ENCODE measurements at places on chromosomes 5 and 9. TPM values are rescaled to one million over a fixed set of nuclear protein-coding genes. Genes with fewer than 3 reads are reported as not detected.

GRCh38 chr9:136089697-136090045 is 5.4 kb downstream of the NACC2 start:
- no peaks in the 10 kb centered on the region for H3K36me3 ChIP-seq
- no peak overlapping the region for H3K4me3 ChIP-seq
- no peak overlapping the region for H3K27ac ChIP-seq
- peak; percentile 5 for DNase-seq
- no peaks in the 10 kb centered on the region for H3K27me3 ChIP-seq

SREK1 gene
- total RNA-seq: 53.9 TPM

MYMK gene
- total RNA-seq: not detected

BNC2 gene
- total RNA-seq: not detected

DNA sequence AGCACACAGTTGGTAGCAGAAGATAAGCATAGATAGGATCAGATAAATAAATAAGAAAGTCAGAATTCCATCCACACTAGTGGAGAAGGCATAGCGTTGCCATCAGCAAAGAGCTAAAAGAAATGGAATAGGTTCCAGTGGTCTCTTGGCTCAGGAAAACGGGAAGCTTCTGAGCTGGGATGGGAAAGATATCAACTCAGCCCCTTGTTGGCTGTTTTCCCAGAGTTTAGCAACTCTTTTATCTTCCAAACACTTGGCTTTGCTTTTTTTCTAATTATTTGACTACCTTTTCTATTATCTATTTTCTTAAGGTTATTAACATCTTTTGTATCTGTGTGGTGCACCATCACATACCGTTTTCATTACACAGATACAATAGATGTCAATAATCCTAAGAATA is 445.7 kb upstream of the TRPC7 start:
- no peak overlapping the region for H3K27ac ChIP-seq
- H3K36me3 ChIP-seq: no peaks in the 10 kb centered on the region
- no peaks in the 10 kb centered on the region for H3K27me3 ChIP-seq

DNA sequence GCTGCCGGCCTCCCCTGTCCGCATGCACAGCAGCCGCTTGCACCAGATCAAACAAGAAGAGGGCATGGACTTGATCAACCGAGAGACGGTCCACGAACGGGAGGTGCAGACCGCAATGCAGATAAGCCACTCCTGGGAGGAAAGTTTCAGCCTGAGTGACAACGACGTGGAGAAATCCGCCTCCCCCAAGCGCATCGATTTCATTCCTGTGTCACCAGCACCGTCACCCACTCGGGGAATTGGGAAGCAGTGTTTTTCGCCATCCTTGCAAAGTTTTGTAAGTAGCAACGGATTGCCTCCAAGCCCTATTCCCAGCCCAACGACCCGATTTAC is 75.3 kb downstream of the PIP5K1B start:
- peaks cover 12% of the 10 kb centered on the region for H3K4me1 ChIP-seq
- H3K27ac ChIP-seq: no peak overlapping the region
- no peaks in the 10 kb centered on the region for H3K36me3 ChIP-seq
- no peak overlapping the region for H3K4me3 ChIP-seq
- no peaks in the 10 kb centered on the region for H3K27me3 ChIP-seq

Data from activated CD8-positive, alpha-beta T cell treated with anti-CD3 and anti-CD28 coated beads for 36 hours (primary cell).